ENCODE measurements at places on chromosomes 5 and 9.

DNA sequence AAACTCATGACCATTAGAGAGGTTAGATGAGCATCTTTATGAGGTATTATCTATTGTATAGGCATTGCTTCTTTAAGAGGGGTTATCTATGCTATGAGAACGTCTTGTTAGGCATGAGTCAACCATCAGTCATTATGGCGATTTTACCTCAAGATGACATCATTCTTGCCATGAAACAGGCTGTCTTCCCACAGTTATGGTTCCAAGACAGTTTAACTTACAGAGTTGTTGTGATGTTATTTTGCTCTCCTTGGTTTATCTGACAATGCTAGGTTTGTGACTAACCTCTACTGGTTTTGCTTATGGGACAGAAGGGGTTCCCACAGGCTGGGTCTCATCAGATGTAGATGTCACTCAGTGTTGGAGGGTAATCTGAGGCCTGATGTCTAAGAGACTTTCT lies 1864.7 kb upstream of the ACO1 start:
- DNase-seq = no peak

DNA sequence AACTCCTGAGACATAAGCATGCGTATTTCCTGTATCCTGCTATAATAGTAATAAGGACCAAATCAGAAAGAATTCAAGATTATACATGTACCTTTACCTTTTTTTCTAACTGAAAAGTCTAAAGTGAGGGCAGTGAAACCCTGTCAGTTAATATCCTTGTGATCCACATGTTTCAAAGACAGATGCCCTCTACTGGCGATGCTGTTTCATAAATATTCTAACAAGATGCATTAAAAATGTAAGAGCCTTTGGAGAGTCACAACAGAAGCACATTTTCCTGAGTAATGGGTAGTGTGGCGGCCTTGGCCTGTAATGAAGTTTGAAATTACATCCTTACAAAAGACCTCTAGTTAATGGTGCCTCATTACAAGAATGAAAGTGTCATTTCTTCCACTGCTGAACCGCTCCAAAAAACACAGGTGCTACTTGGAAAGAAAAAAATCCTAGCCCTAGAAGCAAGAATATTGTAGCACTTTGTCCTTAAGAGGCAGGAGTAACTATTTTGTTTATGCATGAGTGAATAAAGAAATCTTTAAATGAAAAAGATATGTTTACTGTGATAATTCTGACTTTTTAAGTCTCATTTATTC lies 232.6 kb downstream of the EPB41L4A start:
- DNase-seq = no peak

DNA sequence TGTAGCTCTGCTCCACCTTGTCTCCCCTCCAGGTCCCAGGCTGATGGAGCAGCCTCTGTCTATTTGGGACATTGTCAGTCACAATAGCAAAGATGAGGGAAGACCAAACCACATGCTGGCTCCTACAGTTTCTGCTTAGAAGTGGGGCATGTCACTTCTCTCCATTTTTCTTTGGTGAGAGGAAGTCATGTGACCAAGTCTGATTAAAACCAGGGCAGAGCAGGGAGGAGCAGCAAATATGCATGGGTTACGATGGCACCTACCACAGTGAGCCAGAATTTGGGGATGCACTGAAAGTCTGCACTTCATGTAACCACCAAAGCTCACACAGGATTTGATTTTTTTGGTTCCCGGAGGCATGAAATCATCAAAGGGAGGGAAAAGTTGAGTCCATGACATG lies 234.6 kb downstream of the CDK5RAP2 start:
- no peak for DNase-seq

GRCh38 chr5:57054671-57055070 lies 102.7 kb upstream of the MIER3 start:
- DNase-seq = no peak

- DNase-seq = no peak
Measured at GRCh38 chr5:17180864-17181723, 36.3 kb upstream of the BASP1 start.

GRCh38 chr5:10709933-10710332 lies 51.1 kb downstream of the DAP start:
- no peak for DNase-seq

GRCh38 chr9:97076238-97076637 lies 37.3 kb upstream of the CTSV start:
- no peak for DNase-seq

DNA sequence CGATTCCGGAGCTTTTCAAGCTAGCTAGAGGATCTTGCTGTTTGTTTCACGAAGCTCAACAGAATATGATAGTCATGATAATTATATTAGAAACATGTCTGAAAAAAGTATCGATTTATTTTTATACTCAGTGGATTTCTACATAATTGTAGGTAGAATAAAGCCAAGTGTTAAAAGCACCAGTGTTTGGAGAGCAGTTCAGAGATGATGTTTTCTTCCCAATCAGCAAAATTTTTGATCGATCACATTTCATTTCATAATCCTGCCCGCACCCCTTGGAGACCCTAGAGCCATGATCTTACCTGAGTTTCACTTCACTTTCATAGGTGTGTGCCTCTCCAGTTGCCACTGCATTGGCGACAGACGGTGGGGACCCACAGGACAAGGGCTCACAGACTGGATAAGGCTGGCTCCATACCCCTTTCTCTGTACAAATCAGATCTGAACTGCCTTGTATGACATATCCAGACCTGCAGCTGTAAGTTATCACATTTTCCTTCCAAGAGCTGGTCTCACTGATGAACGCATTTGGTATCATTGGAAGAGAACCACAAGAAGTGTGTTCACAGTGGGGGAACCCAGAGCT lies 68.3 kb upstream of the TXNDC8 start:
- no peak for DNase-seq

- no peak for DNase-seq
Measured at GRCh38 chr9:126411948-126412284, 85.3 kb downstream of the MVB12B start.

Data from NCI-H2171 (cell line).